Activated CD4-positive, alpha-beta T cell treated with anti-CD3 and anti-CD28 coated beads, Interleukin-2, amount 10 ng/mL, durations not matched to agents 7 days and 5 days (primary cell): ENCODE measurements at places on chromosomes 12 and 14. TPM values are rescaled to one million over a fixed set of nuclear protein-coding genes. Genes with fewer than 3 reads are reported as not detected.

Gene NPAS3
- total RNA-seq = not detected

Gene ACOT4
- 1.4 TPM for total RNA-seq

Gene LMO3
- total RNA-seq = not detected

Gene KLRC3
- not detected for total RNA-seq

Gene KIF26A
- total RNA-seq = 0.50 TPM

Gene SOAT2
- 1.0 TPM for total RNA-seq

Gene SRRM4
- total RNA-seq = not detected

Gene PLEKHD1
- 0.19 TPM for total RNA-seq

Gene GUCY2C
- total RNA-seq = not detected

Gene GRIP1
- total RNA-seq = 1.6 TPM

Gene BHLHE41
- total RNA-seq = not detected

Gene LRP1-AS
- total RNA-seq = not detected

Gene RASSF3
- 114 TPM for total RNA-seq
